ENCODE measurements at places on chromosomes 13 and 19.

- DNase-seq: no peak
Observed at GRCh38 chr13:101565317-101565716, 112.8 kb downstream of the ITGBL1 start.

GRCh38 chr13:51348069-51348967 is 8.8 kb downstream of the SERPINE3 start:
- no peak for DNase-seq

DNA sequence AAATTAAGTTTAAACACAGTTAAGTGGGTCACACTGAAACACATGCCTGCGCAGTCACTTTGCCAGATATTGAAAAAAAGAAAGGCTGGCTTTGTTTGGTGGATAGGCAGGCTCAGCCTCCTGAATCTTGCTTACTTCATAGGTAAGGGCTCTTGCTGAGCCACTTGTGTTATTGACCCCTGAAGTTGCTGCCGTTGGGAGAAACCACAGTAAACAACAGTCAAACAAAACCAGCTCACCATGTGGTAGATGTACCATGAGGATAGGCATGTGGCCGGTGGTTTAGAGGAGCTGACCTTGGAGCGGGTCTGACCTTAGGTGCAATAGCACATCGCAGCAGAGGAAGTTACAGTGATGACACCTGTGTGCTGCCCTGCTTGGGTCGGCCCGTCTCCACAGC is 52.2 kb downstream of the SPATA13 start:
- DNase-seq: no peak

DNA sequence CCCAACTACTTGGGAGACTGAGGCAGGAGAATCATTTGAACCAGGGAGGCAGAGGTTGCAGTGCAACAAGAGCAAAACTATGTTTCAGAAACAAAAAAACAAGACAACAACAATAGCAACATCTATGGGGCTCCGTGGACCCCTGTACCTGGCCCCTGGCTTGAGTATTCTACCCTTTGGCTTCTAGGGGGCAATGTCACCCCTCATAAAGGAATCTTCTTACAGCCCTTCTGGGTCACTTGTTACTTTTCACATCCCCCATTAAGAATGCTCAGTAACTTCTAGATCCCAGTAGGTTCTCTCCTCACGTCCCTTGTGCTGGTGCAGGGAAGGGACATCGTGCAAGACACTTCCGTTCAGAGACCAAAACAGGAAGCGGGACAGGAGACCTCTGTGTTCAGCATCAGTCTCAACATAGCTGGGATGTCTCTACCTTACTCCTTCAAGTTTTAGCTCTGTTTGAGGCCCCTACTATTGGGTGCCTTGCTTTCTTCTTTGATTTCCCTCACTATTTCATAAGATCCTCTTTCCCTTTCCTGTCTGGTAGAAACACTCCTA is 218.1 kb upstream of the ARGLU1 start:
- no peak for DNase-seq

DNA sequence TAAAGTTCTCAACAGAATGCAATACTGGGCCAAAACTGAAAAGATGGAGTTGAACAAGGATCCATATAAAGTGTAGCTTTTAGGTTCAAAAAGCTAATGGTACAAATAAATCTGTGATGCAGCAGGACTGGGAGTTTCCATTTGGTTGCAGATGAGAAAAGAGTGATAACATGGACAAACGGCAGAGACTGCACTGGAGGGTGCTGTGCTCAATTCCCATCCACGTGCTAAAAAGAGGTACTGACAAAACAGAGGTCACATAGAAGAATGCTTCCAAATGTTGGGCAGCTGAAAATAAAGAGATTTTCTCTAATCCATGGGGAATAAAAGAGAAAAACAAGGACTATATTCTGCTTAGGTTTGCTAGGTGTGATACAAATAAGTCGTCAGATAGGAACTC is 461.6 kb downstream of the LIG4 start:
- no peak for DNase-seq

GRCh38 chr19:38392707-38393308 is 4.3 kb downstream of the SPRED3 start:
- no peak for DNase-seq

DNA sequence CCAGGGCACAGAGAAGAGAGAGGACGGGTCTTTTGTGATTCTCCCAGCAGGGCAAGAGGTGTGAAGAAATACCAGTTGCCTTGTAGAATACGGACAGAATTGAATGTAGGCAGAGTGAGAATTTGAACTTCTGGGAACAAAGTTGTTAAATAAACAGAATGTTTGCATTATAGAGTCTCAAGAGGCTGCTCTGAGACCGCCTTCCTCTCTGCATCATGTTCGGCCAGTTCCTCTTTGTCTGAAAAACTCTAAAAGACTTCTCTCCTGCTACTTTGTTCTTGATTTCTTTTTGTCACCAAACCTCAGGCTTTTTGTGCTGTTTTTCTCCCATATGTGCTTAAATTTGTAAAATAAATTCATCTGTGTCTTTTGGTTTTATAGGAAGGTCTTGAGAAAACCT is 256.4 kb downstream of the DLEU7 start:
- no peak for DNase-seq

- DNase-seq: no peak
Observed at GRCh38 chr13:95503662-95504061, 48.9 kb upstream of the CLDN10 start.

GRCh38 chr19:45079911-45080370 is 881 bp downstream of the GEMIN7 start:
- DNase-seq: no peak

DNA sequence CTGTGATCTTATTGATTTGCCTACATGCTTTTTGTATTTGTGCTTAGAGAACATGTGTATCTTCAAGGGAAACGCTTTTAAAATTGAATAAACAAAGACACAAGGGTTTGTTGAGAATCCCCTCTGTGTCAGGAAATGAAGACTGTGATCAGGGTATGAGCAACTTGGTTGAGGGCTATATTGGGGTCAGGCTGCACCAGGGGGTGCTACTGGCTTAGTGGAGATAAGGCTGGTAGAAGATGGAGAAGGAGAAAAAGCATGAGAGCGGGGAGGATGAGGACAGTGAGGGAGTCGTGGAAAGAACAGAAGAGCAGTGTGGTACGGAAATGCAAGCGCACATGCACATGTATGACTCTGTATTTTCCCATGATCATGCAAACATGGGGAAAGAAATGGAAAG is 201.6 kb downstream of the MTUS2 start:
- no peak for DNase-seq

DNA sequence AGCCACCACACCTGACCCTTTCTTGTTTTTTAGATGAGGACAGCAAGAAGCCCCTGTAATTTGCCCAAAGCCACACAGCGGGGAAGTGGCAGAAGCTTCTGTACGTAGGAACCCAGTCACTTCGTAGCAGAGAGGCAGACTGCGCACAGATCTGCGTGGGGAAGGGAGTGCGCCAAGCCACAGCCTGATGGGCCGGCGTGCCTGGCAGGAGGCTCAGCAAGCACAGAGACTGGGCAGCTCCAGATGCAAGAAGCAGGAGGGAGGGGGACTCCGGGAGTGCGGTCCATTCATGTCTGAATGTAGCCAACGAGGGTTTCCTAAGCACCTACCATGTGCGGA is 347 bp upstream of the TJP3 start:
- DNase-seq: no peak

DNA sequence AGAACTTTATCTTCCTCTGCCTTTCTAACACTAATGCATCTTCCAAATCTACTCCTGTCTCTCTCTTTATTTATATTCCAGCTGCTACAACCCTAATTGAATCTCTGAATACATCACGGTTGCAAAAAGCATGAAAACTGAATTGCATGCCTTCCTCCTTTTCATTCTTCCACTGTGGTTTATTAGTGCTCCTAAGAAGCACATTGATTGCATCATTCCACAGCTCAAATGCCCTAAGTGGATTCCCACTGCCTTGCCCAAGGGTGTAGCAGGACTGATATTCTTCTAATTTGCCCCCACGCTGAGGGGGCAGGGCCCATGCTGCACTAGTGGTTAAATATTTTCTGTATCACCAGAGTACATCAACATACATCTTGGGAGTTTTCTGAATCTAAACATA is 640.8 kb downstream of the EFNB2 start:
- DNase-seq: no peak

- DNase-seq: no peak
Observed at GRCh38 chr13:42001580-42001979, 40.7 kb upstream of the VWA8 start.

DNA sequence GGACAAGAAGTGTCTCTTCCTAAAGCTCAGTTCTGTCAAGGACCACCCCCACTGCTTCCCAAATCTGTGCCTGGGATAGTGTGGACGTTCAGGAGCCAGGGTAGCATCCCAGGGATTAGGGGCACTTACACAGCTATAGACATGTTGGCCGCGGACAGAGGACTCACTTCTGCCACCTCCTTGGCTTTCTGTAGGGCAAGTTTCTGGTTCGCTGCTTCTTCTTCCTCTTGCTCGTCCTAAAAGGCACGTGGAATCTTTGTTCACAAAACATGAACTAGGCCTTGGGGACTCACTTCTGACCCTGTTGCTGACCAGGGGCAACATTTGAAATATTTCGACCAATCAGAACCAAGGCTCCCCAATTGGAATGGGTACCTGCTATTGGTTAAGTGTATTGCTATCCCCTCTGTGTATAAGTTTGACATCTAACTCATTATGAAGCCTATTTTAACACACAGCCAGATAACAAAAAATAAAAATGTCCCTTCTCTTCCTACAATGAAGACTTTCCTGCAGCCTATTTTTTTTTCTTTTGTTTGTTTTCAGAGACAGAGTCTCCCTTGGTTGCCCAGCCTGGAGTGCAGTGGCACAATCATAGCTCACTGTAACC is 150.3 kb downstream of the IER2 start:
- no peak for DNase-seq

- DNase-seq: no peak
Observed at GRCh38 chr13:32354040-32354439, 38.7 kb downstream of the BRCA2 start.

DNA sequence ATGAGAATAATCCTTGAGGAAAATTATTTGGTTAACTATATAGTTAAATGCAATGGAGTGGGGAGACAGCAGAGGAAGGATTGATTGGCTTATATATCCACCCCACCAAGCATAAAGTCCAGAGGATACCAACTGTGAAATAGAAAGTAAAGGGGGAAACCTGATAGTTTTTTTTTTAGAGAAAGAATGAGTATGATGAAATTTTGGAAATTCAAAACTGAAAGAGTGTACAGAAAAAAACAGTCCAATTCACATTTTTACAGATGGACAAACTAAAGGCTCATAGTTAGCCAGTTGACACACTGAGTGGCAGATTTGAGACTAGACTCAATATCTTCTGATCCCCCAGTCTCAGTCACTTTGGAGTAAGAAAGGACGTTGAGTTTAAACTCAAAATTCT is 51.1 kb downstream of the FNDC3A start:
- no peak for DNase-seq

DNA sequence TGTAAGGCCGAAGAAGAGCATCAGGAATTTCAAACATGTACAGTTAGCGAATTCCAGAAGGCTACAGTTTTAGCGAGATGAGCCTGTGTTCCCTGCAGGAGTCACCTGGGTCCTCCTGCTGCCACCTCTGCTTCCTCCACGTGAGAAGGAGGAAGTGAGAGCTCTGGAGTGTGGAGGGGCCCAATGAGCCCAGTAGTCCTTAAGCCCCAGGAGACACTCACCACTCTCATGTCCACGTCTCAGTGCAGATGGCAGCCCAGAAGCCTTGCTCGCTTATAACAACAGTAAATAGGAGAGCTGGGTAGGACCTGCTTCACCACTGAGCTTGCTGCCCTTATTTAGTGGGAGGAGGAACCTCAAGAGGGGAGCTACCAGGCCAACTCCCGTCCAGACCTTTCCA is 44.3 kb downstream of the SERP2 start:
- no peak for DNase-seq

DNA sequence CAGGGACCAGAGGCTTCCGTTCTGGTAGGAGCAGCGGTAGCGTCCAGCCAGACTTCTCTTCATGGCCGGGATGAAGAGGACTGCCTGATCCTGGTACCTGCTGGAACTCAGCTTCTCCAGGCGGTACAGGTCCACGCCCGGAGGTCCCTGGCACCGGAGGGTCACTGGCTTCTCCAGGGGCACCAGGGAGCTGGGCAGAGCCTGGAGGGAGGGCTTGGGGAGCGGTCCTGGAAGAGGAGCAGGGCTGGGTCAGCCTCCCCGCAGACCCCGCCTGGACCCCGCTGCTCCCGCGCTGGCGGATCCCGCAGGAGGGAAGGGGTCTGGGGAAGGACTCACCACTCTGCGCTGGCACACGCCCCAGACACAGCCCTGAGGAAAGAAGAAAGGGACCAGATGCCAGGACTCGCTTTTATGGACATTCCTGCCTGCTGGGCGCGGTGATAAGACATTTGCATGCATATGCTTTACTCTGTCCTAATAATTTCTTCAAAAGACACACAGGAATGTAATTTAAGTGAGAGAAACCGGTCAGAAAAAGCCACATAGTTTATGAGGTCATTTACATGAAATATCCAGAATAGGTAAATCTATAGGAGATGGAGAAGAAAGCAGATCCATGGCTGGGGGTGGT is 5.8 kb downstream of the GP6 start:
- DNase-seq: no peak

DNA sequence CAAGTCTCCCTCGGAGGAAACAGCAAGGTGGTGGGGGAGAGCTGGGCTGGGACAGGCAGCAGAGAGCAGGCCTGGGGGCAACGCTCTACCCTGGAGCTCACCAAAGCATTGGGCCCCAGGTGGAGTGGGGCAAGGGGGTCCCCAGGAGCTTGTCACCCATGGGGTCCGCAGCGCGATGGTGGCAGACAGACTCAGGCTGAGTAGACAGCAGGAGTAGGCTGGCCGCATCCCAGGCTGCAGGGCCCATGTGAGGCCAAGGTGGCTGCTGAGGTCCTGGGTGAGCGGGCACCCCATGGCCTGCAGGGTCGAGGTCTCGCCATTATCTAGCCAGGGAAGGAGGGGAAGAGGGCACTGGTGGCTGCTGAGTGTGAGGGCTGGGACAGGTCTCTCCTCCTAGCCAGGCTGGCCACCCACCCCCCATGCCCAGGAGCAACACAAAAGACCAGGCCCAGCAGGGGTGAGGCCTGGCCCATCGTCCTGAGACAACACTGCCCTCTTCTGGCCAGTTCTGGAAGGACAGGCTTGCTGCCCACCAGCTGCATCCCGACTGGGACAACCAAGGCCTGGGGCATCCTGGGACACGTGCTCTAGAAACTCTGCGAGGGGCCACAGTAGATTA is 33.1 kb downstream of the CEBPG start:
- DNase-seq: peak; percentile 65

DNA sequence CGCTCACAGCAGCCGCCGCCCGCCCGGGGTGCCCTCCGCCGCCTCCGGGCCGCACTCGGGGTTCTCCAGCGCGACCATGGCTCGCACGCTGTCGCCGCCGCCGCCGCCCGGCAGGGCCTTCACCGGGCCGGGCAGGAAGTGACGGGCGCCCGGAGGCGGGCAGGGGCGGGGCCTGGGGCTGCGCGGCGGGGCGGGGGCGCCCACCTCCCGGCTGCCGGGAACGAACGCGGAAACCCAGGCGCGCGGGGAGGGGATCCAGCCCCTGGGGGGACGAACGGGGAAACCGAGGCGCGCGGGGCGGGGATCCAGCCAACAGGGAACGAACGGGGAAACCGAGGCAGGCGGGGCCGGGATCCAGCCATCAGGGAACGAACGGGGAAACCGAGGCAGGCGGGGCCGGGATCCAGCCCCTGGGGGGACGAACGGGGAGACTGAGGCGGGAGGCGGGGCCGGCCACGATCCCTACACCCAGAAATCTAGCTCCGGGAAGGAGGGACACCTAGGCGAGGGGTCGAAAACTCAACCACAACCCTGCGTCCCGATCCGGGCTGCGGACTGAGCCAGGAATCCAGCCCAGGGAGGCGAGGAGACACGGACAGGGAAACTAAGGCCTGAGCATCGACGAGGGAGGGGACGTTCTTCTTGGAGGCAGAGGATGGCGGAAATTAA is at the start of gene R3HDM4:
R3HDM4 (minus strand) TSS at position 140 of the 669 bp plus-strand sequence; CDS start at position 78, 62 bp downstream.
- DNase-seq: peak; percentile 78
